ENCODE measurements at places on chromosomes 11 and 22.

GRCh38 chr11:110148775-110149744 is 55.9 kb downstream of the ZC3H12C start:
- no peak for DNase-seq

DNA sequence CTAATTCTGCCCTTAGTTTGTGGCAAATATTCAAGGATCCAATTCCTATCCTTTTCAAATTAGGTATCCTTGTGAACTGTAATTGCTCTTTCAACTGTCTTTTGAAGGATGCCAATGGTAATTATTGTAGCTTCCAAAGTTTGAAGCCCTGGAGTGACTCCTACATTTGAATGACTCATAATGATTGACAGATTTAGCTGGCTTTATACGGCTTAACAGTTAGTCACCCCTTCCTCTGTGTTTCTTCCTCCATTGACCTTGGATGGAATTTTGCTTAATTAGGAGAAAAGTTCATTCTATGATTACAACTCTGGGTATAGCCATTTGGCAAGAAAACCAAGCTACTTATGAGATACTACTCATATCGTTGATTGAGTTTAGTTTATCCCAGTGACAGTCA is 639.3 kb upstream of the KIRREL3 start:
- DNase-seq = no peak

DNA sequence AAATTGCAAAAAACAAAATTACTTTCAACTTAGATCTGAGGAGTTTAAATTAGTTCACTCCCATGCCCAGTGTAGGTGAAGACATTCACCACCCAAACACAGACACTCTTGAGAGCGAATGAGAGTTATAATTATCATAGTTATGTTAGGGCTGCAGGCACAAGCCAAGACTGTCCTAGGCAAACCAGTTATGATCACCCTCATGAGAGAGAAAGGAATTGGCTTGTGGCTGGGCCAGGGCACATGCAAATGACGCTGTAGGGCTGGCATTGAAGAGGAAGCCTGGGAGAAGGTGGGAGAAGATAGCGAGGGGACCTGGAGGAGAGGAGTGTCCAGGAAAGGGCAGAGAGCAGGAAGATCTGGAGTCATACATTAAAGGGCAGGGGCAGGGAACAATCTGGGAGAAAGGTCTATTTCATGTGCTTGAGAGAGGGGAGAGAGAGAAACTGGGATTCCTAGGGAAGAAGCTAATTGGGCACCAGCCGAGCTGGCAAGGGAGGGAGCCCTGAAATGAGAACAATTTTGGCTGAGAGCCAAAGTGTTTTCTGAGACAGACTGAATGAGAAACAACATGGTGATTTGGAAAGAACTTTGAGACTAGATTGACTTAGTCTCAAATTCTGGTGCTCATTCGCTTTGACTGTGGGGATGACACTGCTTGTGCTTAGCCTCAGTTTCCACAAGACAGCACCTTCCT is 279.9 kb downstream of the KIRREL3 start:
- DNase-seq = no peak

DNA sequence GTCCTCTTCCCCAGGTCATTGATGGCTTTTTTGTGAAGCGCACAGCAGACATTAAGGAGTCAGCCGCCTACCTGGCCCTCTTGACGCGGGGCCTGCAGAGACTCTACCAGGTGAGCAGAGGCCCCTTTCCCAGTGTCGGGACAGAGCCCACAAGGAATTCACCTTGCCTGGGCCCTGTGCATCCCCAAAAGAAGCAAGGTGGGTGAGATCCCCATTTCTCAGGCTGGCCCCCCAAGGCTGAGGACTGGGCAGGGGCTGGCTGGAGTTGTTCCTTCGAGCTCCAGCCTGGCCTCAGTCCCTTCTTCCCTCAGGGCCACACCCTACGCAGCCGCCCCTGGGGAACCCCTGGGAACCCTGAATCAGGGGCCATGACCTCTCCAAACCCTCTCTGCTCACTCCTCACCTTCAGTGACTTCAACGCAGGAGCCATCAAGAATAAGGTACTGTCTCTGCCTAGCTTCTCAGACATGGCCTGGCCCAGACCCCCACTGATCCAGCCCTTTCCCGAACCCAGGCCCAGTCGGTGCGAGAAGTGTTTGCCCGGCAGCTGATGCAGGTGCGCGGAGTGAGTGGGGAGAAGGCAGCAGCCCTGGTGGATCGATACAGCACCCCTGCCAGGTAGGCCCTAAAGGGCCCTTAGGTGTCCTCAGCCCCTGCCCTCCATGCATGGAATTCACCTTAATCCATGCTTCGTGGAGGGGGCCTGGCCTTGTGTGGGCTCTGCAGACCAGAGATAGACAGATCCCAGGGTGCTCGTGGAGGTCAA is 4.7 kb downstream of the MUS81 start:
- no peak for DNase-seq

- no peak for DNase-seq
Observed at GRCh38 chr22:44436736-44437135, 61.3 kb downstream of the RTL6 start.

DNA sequence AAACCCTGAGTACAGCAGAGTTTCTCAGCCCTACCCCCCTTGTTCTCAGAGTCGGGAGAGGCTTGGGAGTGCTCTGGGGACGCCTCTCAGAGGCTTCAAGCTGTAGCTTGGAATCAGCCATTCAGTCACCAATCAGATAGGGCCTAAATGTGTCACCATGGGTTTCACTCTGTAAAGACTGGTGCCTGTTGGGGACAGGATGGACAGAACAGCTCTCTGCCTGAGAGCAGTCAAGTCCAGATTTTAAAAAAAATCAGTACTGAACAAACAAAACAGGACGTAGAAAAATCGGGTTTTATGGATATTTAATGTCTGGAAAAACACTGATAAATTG is 1.3 kb downstream of the FADD start:
- no peak for DNase-seq

- DNase-seq = no peak
Observed at GRCh38 chr11:98710986-98711385, 309.8 kb upstream of the CNTN5 start.

GRCh38 chr11:13091373-13091772 is 82.3 kb downstream of the RASSF10 start:
- DNase-seq = no peak

DNA sequence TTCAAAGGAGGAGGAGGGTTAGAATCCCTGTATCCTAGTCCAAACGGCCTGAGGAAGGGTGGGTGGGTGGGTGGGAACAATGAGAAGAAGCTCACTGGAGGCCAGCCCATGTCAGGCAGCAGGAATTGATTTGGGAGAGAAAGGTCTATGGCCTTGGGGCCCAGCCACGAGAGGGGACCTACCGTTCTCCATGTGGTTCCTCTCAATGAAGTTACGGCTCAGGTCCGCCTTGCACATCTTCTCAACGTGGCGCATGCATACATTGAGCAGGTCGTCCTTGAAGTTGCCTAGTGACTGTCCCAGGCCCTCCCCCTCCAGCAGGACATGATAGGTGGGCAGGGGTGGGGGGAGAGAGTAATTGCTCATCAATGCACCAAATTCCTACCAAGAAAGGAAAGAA is 12.4 kb downstream of the TRIM29 start:
- DNase-seq = no peak

Measured in cerebellar nuclear complex (tissue), 1 donor.